Cortex of kidney (tissue), 1 donor: ENCODE measurements at places on chromosomes 12 and 14.

DNA sequence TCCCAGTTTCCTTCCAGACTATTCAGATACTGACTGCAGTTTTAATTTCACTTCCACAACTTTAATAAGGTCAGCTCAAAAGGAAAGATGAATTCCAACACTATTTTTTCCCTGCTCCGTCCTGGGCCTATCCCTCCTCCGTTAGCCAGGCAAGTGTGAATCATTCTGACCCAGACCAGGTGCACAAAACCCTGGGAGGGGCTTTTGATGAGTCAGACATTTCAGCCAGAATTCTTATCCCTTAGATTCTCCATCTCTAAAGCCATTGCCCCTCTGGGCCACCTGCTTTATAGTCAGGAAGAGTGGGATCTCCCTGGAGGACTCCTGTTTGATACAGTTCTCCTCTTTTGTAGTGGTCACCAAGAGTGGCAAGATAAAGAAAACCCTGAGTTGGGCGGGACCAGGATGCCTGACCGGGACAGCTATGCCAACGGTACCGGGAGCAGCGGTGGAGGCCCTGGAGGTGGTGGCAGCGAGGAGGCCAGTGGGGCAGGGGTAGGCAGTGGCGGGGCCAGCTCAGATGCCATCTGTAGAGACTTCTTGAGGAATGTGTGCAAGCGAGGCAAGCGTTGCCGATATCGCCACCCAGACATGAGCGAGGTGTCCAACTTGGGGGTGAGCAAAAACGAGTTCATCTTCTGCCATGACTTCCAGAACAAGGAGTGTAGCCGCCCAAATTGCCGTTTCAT is 2.2 kb downstream of the ZC3H10 start:
- DNase-seq, result no peak

DNA sequence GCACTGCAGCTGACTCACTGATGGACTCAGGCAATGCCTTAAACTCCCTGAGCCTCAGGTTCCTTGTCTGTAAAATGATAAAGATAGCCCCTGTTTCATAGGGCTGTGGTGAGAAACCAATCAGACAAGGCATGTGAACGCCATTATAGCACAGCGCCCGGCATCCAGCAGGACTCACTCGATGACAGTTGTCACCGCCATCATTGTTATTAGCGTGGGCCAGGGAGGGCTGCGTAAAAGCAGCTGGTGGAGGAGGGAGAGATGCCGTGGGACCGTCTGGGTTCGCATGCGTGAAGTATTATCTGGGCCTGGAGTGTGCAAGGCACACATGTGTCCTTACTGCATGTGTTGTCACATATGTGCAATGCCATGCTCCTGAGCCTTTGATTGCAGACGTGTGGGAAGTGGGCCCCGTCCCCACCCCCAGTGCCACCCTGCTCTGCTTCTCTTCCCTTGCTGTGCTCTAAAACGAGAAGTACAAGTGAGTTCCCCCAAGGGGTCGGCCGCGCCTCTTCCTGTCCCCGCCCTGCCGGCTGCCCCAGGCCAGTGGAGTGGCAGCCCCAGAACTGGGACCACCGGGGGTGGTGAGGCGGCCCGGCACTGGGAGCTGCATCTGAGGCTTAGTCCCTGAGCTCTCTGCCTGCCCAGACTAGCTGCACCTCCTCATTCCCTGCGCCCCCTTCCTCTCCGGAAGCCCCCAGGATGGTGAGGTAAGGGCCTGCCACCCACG is at the start of gene PTPN6:
Gene PTPN6, plus strand, starts transcription at position 546 of the 730 bp plus-strand sequence. Its CDS starts 157 bp downstream, at position 703.
- DNase-seq, result no peak

DNA sequence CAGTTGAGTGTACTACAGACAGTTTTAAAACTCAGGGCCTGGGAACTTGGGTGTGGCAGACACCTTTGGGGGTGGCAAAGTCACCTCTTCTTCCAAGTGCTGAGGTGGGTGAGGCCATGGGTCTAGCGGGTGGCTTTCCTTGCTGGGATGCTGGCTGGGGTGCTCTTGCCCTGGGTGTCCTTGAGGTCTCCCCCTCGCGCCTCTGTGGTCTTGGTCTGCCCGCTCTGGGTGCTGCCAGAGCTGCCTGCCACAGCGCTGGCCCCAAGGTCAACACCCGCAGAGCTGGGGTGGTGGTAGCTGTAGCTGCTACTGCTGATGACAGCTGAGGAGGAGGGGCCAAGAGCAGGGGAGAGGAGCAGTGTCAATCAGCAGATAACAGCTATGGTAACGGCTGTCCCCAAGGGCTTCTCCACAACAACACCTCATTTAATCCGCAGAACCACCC is 6.8 kb downstream of the KRT74 start:
- no peak for DNase-seq

DNA sequence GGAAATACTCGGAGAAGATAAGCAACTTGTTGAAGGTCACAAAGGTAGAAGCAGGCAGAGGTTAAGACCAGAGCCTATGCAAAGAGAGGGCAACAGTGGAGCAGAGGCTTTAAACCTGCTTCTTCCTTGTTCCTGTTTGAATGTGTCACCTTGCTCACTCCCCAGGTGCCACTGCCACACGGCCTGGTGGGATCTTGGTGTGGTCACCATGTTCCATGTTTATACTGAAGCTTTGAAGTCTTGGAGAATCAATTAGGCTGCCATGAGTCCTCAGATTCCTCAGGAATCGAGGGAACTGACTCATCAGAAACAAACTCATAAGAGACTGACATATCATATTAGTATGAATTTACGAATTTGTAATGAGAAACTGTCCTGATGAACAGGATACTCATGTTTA is 46.8 kb downstream of the IQSEC3 start:
- no peak for DNase-seq

DNA sequence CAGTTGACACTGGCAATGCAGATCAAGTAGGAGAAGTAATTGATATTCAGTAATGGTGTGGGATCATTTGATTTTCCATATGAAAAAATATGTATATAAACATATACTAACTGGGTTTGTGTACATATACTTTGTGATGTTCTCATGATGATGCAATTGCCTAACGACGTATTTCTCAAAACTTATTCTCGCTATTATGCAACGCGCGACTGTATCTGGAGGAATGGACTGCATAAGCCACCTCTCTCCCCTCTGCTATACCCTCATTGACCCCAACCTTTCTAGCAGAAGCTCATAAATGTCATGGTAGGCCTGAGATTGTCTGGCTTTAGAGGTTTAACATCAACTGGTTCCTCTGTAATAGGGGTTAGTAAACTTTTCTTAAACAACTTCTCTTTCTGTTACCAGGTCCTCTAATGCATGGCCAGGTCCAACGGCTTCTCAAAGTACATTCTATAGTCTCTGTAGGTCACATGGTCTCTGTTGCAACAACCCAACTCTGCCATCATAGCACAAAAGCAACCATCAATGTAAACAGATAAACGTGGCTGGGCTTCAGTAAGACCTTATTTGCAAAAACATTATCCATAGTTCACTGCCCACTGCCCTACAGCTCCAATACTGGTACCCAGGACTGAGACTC is 59.3 kb downstream of the FOXN3 start:
- no peak for DNase-seq

- DNase-seq, result no peak
Measured at GRCh38 chr12:54251667-54252284, 28.1 kb downstream of the CBX5 start.

- DNase-seq, result no peak
Measured at GRCh38 chr12:118402251-118402650, 25.9 kb downstream of the SUDS3 start.
